Hippocampal formation (tissue), 2 donors: ENCODE measurements at places on chromosomes 2 and 18.
A peak's percentile ranks its signal among the peaks of the same experiment; 100 is the strongest.

- DNase-seq: no peak
These were observed 478.4 kb downstream of the STK39 start for GRCh38 chr2:167769020-167769419.

GRCh38 chr18:58135183-58135641, 91.2 kb downstream of the NEDD4L start:
- DNase-seq: no peak

DNA sequence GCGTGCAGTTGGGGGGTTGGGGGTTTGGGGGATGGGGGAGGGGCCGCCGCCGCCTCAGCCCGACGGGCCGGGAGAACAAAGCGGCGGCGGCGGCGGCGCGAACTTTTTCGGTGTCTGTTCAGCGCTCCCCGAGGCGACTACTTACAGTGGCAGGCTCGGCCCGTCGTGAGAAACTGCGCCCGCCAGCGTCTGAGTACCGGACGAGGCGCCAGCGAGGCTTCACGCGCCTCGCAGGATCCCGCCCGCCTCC, 172 bp downstream of the PRKD3 start:
- DNase-seq: peak; percentile 66

- DNase-seq: no peak
These were observed 9.9 kb upstream of the AOX1 start for GRCh38 chr2:200575957-200576356.

DNA sequence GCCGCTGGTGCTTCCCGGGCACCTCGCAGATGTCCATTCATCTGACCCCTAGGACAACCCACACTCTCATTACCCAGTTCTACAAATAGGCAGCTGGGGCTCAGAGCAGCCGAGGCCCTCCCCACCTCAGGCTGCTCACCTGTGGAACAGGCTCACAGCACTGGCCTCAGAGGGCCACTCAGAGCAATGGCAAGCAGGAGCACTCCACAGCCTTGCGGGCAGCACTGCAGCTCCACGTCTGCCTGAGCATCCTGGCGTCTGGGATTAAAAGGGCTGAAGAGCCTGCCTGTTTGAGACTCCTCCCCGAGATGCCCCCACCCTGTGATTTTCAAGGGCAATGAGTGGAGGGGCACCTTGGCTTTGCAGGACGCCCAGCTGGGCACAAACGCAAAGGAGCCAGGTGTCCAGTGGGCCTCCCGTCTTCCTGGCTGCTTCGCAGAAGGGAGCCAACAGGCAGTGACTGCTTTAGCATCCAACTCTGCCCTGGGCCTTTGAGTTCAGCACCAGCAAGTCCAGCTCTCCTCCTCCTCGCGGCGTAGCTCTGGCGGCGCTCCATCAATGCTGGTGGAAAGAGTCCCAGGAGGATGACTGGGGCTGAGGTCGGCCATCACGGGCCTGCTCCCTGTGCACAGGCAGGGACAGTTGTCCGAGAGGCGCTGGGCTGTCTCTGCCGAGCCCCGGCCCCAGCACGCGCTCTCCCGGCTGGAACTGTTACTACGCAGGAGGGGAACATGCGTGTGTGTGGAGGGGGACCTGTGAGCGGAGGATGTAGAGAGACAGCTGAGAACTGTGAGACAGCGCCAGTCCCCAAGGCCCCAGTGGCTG, 297.2 kb downstream of the NDUFA10 start:
- no peak for DNase-seq

- peak; percentile 65 for DNase-seq
These were observed 92.9 kb downstream of the MREG start for GRCh38 chr2:215920244-215921100.

- DNase-seq: no peak
These were observed 41.0 kb upstream of the FOSL2 start for GRCh38 chr2:28351621-28352020.

DNA sequence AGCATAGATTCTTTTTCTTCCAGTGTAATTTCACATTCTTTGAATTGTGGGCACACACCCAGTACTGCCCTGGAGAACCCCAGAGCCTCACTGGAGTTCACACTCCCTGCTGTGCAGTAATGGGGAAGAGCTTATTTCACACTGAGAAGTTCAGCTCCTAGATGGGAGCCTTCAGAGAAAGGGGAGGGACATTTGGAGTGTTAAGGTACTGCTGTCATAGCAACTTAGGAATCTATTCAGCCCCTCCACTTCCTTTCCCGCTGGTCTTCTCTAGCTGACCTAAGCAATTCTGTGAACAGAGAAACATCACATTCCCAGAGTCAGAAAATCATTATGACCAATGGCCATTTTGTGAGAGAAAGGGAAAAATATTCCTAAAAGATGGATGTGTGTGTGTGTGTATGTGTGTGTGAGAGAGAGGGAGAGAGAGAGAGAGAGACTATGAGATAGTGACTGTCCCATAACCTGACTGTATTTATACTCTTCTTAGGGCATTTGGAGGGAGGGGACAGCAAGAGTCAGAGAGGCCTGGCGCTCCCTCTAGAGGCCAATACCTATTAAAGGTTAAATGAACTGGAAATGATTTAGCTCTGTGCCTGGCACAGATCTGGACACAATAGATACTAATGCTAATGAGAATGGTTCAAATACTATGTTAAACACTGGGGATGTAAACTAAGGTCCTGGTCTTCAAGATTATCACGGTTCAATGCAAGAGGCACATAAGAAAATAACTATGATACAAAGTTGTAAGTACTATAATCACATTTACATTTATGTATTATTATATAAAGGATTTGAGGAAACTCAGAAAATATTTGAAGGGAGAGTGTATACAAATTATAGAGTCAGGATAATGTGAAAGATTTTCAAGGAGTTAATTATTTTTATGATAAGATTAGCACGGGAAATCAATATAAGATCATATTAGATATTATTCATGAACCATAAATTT, 41.5 kb upstream of the RPE start:
- DNase-seq: peak; percentile 53

DNA sequence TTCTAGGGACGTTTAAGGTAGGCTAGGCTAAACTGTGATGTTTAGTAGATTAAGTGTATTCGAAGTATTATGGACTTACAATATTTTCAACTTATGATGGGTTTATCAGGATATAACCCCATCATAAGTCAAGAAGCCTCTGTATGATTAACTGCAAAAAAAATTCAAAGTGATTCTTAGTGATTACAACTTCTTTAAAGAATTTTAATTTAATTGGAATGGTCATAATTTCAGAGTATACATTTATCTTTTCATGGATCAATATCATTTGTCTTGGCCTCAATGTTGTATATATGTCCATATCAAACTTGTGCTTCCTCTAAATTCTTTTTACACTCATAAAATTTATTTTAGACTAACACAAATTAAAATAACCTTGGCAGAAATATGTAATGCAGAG, 183.3 kb upstream of the LRP1B start:
- no peak for DNase-seq

- no peak for DNase-seq
These were observed 215.3 kb upstream of the APCDD1 start for GRCh38 chr18:10239103-10239502.

DNA sequence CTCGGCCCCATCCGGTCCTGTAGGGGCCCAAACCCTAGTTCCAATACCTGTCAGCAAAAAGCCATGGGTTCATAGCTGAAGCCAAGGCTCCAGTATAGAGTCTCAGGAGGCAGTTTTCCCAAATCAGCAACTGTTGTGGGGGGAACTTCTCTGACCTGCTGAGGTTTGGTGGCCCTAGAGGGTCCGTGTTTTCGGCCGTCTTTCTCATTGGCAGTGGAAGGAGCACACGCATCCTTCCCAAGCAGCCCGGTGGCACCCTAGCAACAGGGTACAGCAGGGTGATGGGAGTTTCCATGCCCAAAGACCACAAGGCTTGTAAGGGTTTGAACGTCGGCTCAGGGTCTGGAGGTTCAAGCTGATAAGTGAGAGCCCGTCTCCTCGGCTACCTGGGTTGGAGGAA, 6.6 kb downstream of the FOSL2 start:
- no peak for DNase-seq

DNA sequence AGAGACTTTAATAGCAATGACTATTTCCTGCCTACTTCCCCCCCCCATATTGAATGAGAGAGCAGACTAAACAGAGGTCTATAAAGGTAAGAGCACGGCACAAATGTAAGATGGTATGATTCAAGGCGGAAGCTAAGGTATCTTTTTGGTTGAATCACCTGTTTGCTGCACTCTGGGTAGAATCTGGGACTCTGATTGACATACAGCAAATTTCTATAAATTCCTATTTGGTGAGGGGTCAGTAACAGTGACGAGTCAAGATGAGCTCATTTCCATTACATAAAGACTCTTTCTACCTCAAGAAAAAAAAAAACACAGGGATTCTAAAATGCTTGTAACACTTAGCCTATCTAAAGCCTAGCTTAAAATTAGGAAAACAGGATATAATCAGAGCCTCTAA, 297.3 kb downstream of the TNS1 start:
- no peak for DNase-seq

DNA sequence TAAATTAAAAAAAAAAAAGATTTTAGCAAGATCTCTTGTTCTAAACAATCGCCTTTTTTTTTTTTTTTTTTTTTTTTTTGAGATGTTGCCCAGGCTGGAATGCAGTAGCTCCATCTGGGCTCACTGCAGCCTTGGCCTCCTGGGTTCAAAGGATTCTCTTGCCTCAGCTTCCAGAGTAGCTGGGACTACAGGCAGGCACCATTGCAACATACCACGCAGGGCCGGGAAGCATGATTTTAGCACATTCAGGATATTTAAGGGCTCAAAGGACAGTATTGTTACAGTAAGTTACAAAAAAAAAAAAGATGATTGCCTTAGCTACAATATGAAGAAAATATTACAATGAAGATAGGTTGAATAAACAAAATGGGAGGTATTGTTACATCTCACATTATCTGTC, 29.5 kb upstream of the SAP130 start:
- DNase-seq: no peak

- DNase-seq: no peak
These were observed 63.6 kb upstream of the ACSL3 start for GRCh38 chr2:222797261-222797660.

DNA sequence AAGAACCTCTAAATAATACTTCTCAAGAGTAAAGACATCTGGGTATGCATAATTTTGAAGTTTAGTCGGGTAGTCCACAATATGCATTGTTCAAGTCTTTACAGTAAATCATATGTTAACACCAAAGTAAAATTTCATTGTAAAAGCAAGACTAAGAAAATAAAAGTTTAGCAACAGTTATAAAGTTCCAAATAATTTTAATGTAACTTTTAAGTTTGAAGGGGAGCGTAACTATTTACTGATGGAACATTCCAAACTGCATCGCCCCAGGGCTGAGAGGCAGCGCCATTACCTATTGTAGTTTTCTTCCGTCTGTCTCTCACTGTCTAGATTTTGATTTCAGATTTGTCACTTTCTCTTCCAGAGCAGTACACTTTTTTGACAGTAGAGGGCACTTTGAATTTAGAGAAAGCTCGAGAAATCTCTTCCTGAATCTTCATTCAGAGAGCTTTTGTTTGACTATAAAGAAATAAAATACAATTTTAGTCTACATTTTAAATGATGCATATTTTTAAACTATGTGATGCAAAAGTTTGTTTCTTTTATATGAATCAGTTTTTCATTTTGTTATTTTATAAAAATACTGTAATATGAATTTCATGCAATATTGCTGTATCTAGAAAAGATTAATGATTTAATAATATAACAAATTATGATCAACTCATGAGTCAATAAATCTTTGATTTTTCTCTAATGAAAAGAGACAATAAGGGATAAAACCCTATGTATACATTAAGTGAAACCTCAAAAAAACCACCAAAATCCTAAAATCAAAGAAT, 389.8 kb downstream of the FIGN start:
- peak; percentile 86 for DNase-seq

DNA sequence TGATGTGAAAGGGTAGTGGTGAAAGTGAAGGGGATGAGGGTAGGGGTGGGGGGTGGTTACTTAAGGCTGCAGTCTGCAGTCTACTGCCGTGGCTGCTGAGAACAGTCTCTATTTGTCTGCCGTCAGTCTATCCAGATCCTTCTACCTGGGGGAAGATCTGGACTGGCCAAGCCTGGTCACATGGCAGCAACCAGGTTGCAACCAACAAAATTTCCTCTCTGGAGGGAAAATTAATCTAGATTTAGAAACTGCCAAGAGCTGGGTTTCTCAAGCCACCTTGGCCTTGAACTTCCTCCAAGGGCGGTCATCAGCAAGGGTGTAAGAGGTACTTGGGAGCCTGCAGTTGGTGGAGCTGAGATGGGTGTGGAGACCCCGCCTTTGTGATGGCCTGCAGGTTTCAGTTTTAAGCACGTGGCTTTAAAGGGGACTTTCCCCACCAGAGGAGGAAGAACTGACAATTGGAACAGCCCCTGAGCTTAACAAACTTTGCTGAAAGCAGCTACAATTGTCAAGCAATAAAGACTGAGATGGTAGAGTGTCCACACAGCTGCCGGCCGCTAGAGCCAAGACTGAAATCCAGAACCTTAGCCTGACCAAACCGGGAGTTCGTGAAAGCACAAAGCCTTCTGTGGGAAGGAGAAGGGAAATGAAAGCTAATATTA, 31.4 kb upstream of the KCMF1 start:
- DNase-seq: no peak

GRCh38 chr2:88489181-88489580, 36.7 kb upstream of the FOXI3 start:
- DNase-seq: no peak

DNA sequence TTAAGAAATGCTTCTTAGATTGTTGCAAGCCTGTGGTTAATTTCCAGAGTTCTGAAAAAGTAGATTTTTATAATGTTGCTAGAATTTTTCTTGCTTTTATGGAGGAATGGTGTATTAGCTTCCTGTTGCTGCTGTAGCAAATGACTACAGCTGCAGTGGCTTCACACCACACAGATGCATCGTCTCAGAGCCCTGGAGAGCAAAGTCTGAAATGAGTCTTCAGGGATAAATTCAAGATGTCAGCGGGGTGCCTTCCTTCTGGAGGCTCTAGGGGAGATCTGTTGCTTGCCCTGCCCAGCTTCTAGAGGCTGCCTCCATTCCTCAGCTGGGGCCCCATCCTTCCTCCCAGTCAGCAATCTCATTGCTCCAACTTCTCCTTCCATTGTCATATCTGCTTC, 187.8 kb downstream of the ZNF516 start:
- no peak for DNase-seq

- no peak for DNase-seq
These were observed 118.8 kb upstream of the B3GNT2 start for GRCh38 chr2:62076980-62077638.
